ENCODE measurements at places on chromosomes 6 and 20. TPM values are rescaled to one million over a fixed set of nuclear protein-coding genes. Genes with fewer than 3 reads are reported as not detected.

The SLC25A27 gene
- total RNA-seq, result 41.5 TPM

The PACSIN1 gene
- total RNA-seq, result 0.32 TPM

GRCh38 chr6:55841341-55841740 is 34.0 kb downstream of the BMP5 start:
- DNase-seq, result no peak

DNA sequence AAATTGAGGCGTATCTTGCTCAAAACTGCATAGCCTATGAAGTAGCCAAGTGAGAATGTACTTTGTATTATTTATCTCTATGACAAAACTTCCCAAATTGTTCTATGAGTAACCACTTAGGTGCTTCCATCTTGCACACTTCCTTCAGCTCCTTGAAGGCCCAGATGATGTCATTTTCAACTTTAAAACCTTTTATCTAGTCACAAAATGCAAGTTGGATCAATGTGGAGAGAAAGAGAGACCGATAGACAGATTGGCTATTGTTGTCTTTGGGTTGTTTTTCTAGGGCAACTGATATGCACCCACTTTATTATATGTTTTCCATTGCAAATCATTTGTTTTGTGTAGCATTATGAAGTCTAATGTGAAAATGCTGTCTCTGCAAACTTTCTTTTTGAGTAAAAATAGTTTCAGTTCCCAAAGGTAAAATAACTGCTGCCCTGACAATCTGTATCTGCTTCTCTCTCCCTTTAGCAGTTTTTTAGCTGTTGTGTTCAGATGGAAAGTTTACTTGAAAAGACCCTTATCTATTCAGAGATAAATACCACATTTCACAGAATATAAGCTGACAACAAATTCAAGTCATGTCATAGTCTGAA is 73.7 kb upstream of the CITED2 start:
- no peak for DNase-seq

DNA sequence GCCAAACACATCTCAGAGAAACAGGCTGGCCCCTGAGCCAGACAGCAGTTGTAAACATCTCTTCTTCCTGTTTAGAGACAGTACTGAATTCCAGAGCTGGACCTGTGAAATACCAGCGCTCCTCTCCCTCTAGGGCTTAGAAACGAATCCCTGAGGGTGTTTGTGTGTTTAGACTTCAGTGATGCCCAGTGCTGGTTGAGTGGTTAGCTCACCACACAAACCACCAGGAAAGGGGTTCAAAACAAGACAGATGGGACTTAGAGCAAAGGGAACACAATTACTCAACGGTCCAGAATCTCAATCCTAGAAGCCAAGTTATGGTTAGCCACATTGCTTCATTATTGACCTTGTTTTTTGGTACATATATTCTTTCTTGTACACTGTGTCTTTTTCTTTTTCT is 108.7 kb upstream of the TMEM170B start:
- no peak for DNase-seq

GRCh38 chr6:85576476-85576875 is 17.2 kb downstream of the SNX14 start:
- no peak for DNase-seq

DNA sequence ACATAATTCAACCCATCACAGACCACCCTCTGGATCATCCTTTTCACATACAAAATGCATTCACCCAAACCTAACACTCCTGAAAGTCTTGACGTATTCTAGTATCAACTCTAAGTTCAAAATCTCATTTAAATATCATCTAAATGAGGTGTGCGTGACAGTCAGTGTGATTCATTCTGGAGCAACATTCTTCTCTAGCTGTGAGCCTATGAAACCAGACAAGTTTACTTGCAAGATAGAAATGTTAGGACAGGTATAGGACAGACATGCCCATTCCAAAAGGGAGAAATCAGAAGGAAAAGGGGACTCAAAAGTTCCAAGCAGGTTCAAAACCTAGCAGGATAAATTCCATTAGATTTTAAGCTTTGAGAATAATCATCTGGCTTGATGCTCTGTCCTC is 329.7 kb downstream of the CD83 start:
- DNase-seq, result no peak

- no peak for DNase-seq
Measured at GRCh38 chr6:107894809-107895396, 63.1 kb downstream of the SEC63 start.

DNA sequence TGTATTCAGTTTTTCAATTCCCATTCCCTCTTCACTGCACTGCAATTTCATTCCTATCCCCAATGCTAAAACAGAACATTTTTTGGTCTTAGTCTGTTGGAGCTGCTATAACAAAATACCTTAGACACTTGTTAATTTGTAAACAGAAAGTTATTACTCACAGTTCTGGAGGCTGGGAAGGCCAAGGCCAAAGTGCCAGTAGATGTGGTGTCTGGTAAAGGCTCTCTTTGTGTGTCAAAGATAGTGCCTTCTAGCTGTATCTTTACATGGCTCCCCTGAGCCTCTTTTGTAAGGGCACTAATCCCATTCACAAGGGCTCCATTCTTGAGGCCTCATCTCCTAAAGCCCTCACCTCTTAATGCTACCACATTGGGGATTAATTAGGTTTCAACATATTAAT is 40.0 kb downstream of the PHIP start:
- DNase-seq, result no peak

DNA sequence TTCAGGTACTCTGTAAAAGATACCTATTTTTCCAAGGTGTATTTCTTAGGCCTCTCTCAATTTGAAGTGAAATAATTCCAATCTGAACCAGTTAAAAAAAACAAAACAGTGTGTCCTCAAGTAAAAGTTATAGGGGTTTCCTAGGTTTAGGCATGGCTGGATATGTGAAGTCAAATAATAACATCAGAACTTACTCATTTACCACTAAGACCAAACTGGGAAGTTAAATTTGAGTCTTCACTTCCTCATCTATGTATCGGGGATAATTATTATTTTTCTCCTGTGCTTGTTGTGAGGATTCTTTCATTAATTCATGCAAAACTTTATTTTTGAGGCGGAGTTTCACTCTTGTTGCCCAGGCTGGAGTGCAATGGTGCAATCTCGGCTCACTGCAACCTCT is 86.2 kb upstream of the PTPRK start:
- no peak for DNase-seq

- no peak for DNase-seq
Measured at GRCh38 chr6:38079107-38079506, 259.6 kb downstream of the ZFAND3 start.

DNA sequence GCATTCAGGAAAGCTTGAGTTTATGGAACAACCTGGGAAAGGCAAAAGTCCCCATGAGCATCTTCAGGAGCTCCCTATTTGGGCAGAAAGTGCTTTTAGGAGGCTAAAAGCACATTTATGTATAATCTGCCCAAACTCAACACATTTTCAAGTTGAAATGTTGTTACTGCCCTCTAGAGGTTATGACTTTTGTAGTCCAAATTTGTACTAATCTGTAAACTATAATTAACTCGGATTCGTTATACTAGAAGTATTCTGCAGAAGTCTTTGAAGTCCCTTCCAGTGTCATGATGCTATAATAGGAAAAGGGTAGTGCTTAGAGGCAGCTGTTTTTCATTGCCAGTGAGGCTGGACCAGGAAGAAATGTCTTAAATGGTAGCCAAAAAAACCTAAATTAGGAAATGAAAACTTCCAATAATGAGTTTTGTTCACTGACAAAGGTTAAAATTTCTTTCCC is 44.8 kb upstream of the EMILIN3 start:
- no peak for DNase-seq

DNA sequence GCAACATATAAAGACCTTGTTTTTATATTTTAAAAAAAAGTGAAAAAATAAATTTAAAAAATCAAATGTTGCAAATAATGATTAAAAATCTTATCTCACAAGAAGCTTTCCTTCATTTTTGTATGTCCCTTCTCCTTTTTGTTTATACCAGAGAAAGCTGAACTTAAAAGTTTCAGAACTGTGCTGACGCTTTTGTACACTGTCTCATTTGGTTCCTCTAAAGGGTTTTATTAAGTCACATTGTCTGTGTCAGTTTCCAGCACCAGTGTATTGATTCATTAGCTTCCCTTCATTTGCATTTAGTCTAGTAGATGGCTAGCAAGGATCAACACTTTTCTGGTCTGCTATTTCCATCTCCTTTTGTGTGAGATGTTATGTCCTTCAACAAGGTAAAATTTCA is 6.7 kb downstream of the PCED1A start:
- no peak for DNase-seq

GRCh38 chr6:157853902-157854502 is 31.0 kb downstream of the SNX9 start:
- DNase-seq, result no peak

The ANGPT4 gene
- 0.21 TPM for total RNA-seq

- DNase-seq, result no peak
Measured at GRCh38 chr20:25136643-25137559, 55.0 kb upstream of the VSX1 start.

- DNase-seq, result no peak
Measured at GRCh38 chr6:67854098-67854497, 781.0 kb upstream of the ADGRB3 start.

The ATP9A gene
- total RNA-seq, result 25.6 TPM

The SLC22A2 gene
- not detected for total RNA-seq

GRCh38 chr6:24313251-24314141 is 44.4 kb downstream of the DCDC2 start:
- no peak for DNase-seq

- no peak for DNase-seq
Measured at GRCh38 chr6:53205778-53206177, 57.1 kb upstream of the GCM1 start.

DNA sequence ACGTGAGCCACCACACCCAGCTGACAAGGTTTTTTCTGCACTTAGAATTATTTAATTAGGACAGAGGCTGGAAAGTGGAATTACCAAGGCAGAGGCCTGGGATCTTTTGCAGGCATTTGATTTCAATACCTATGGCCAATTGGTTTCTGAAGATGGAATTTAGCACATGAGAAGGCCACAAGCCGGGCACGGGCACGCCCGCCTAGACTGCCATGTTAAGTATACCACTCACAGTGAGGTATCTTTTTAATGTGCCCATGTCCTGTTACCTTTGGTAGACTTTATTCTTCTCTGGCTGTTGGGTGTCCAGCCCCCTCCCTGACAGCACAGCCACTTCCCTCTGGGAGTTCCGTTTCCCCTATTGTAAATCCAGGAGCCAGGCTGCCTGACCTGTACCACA is 18.0 kb upstream of the TAF8 start:
- no peak for DNase-seq

GRCh38 chr6:108275976-108276375 is 15.1 kb upstream of the SNX3 start:
- DNase-seq, result no peak

- no peak for DNase-seq
Measured at GRCh38 chr20:50642288-50642803, 49.0 kb downstream of the RIPOR3 start.

DNA sequence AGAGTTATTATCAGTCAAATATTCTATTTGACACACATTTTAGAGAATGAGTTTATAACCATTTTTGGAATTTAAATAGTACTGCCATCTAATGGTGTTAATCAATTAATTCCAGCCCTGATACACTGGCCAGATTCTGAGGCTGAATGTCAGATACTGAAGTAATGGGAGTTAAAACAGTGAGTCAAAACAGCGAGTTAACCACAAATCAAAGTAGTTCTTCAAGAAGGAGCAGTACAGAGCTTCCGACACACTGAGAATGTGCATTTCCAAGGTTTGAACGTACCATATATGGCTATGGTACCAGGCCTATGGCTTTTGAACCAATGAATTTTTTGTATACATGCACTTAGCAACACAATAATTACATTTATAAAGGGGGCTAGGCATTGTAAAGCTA is 11.3 kb upstream of the CEP43 start:
- no peak for DNase-seq

- no peak for DNase-seq
Measured at GRCh38 chr6:46057792-46058191, 42.1 kb upstream of the CLIC5 start.

DNA sequence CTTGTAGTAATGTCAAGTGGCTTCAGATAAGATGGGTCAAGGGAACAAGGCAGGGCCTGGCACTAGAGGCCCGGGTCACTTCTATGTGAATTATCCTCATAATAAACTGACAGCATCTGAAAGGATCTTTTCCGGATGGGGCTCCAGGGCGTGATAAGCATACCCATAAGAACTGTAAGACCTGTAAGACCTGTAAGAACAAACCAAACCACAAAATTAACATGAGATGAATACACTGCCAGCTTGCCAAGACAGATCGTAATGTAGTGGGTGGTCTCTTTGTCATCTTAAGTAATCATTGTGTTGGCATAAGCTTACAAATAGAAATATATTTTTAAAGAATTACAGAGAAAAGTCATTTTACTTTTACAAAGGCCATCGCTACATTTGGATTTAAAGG is 334.9 kb downstream of the RFPL4B start:
- no peak for DNase-seq

- DNase-seq, result no peak
Measured at GRCh38 chr20:37839432-37839827, 63.5 kb upstream of the VSTM2L start.

GRCh38 chr6:123925350-123925749 is 121.7 kb downstream of the NKAIN2 start:
- no peak for DNase-seq

- DNase-seq, result no peak
Measured at GRCh38 chr6:106125925-106126435, 39.8 kb downstream of the PRDM1 start.

GRCh38 chr20:8901237-8902025 is 167.5 kb upstream of the PLCB4 start:
- DNase-seq, result no peak

DNA sequence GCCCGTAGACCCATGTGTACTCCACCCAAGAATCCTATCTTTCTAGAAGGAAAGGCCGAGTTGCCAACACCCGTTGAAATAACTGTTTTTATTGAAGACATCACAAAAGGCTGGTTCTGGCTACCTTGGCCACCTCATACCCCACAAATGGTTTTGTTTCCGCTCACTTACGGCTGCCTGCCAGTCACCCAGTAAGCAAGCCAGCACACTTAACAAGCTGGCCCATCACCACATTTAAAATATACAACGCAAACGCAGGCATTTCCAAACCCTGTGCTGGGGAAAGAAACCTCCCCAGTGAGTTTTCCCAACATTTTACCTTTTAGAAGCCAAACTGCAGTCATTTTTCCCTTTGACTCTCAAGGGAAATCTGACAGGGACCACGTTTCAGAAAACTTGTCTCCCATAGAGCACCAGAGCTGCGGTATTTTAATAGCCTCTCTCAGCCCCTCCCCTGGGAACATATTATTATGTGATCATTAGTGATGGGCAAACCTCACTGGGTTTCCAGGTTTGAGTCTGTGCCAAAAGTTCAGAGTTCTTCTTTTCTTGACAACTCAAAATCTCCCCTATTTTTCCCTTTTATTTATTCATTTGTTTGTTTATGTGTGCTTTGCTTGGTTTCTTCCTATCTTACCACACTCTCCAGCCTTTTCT is 36.7 kb upstream of the BMP2 start:
- no peak for DNase-seq

The TAF8 gene
- 18.1 TPM for total RNA-seq

- DNase-seq, result no peak
Measured at GRCh38 chr6:159487636-159488035, 205.4 kb downstream of the SOD2 start.

GRCh38 chr6:111347589-111347988 is 135.4 kb downstream of the REV3L start:
- DNase-seq, result no peak

The OPN5 gene
- 0.05 TPM for total RNA-seq

GRCh38 chr20:59566631-59567524 is 37.5 kb upstream of the PHACTR3 start:
- no peak for DNase-seq

- no peak for DNase-seq
Measured at GRCh38 chr6:11738661-11739375, 39.8 kb downstream of the ADTRP start.
